Effector CD4-positive, alpha-beta T cell (primary cell): ENCODE measurements at places on chromosomes 5 and 9.

DNA sequence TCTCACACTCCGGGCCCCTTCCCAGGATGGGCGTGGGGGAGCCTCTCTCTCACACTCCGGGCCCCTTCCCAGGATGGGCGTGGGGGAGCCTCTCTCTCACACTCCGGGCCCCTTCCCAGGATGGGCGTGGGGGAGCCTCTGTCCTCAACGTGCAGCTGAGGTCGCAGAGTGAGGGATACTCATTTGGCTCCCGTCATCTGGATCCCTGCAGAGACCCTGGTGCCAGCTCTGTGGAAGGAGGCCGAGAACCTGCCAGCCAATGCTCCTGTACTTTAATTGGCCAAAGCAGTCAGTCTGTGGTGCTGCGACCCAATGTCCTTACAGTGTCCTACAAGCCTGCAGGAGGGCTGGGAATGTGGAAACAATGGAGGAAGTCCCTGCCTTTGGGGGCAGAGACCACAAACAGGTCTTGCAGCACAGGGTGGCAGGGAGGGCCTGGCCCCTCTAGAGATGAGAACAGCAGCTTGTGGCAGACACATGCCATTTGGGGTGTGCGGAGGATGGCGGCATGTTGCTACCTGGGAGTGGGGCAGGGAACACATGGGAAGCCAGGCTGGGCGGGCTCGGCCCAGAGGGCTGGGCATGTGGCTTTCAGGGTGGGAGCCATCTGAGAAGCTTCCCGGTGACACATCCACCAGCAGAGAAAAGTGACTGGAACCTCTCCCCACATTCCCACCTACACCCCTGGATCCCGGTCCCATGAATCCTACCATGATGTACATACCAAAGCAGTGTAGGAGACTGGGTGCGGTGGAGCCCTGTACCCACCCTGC, 13.6 kb upstream of the MRNIP start:
- DNase-seq: no peak

DNA sequence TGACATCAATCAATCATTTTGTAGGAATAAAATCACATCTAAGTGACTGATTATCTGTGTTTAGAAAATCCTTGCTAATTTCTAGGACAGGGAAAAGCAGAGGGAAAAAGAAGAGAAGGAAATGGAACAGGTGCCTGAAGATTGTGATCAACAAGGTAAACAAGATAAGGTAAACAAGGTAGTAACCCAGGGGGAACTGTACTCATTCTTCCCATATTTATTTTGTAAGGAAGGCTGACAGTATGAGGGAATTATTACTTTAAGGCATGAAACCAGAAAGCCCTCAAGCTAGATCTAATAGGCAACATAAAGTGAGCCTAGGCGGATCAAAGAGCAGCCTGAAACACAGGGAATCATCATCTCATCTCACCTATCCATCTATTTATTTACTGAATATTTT, 231.1 kb downstream of the MLLT3 start:
- DNase-seq: no peak

GRCh38 chr9:76412638-76413037, 18.4 kb upstream of the RFK start:
- no peak for DNase-seq

DNA sequence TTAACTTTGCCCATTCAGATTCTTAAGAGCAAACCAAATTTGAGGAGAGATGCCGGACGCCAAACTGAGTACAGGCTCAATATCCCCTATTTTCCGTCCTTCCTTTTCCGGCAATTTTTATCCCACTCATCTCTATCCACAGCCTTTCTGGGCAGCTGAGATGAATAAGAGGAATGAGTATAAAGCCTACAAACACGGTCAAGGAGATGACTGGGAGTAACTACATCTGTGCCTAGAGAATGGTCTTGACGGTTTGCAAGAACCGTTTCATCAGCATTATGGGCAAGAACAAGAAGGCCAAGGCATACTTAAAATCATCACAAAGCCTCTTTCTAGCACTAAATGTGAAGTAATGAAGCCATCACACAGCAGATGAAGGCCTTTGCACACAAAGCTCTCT, 227.3 kb downstream of the DCP2 start:
- DNase-seq: no peak
